ENCODE measurements at places on chromosomes 2 and 18.

- no peak for DNase-seq
Observed at GRCh38 chr2:235806986-235807750, 313.3 kb downstream of the AGAP1 start.

DNA sequence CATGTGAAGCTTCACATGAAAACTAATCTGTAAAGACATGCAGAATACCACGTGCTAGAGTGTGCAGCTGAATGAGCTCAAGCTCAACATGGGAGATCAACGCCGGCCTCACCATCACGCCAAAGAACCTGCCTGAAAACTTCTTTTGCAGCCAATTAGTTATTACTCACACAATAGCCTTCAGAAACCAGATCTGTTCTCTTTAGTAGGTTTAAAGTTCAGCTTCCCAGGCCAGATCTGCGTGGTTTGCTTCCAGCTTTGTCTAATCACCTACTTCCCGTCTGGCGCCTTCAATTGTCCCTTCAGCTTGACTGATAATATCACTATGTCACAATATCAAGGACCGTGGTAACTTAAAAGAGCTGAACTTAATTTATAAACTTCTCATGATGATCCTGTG is 68.0 kb upstream of the ZNF236 start:
- DNase-seq = no peak

GRCh38 chr2:122210898-122211856 is 455.7 kb downstream of the TSN start:
- no peak for DNase-seq

- DNase-seq = no peak
Observed at GRCh38 chr2:128602699-128603101, 284.0 kb upstream of the HS6ST1 start.

DNA sequence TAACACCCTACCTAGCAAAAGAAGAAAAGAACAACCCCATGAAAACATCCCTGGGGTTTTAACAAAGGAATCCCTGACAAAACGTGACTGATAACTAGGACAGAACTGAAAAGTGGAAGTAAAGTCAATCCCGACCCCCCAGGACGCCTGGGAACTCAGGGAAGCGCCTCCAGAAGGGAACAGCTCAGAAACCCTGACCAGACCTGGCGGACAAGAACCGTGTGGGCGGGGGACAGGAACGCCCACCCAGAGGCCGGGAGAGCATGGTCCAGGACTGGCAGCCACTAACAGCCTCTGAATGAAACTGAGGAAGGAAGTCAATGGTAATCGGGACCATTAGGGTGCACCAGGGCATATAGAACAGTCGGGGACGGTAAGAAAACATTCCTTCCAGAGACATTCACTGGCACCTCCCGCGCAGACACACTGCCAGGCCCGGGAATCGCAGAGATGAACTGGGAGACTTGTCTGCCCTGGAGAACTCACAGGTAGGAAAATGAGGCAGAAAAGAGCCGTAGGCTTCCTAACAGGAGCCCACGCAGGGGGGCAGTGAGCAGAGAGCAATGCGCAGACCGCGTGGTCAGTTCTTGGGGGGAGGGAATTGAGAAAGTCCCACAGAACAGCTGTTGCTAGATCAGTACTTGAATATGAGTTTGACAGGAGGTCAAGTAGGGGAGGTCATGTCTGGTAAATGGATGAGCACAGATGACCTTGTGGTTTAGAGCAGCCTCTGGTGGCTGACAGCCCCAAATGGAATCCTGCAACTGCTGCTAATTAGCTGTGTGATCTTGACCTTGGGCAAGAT is 1.3 kb upstream of the TBC1D8 start:
- no peak for DNase-seq

GRCh38 chr2:162769066-162769465 is 69.5 kb downstream of the KCNH7 start:
- no peak for DNase-seq

- no peak for DNase-seq
Observed at GRCh38 chr2:48148841-48149430, 242.6 kb upstream of the FBXO11 start.

DNA sequence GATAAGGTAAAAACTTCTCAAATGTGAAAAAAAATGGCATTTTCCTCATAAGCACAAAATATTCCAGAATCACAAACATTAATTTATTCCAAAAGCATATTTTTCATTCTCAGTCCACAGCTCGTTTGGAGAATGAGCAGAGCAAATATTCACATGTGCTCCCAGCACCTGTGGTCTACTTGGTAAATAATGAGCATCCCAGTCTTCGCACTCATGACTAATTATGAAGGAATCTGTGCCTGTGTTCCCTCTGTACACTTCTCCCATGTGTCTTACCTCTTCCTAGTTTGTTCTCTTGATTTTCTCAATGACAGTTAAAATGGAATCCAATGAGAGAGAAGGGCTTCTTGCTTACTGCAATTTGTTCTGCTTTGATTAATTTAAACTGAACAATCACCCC is 671.0 kb upstream of the SOX11 start:
- DNase-seq = no peak

GRCh38 chr2:144948205-144948855 is 428.4 kb upstream of the ZEB2 start:
- no peak for DNase-seq

- no peak for DNase-seq
Observed at GRCh38 chr18:45342166-45342565, 273.1 kb upstream of the SLC14A2 start.

GRCh38 chr2:170005702-170006101 is 172.2 kb upstream of the MYO3B start:
- no peak for DNase-seq

DNA sequence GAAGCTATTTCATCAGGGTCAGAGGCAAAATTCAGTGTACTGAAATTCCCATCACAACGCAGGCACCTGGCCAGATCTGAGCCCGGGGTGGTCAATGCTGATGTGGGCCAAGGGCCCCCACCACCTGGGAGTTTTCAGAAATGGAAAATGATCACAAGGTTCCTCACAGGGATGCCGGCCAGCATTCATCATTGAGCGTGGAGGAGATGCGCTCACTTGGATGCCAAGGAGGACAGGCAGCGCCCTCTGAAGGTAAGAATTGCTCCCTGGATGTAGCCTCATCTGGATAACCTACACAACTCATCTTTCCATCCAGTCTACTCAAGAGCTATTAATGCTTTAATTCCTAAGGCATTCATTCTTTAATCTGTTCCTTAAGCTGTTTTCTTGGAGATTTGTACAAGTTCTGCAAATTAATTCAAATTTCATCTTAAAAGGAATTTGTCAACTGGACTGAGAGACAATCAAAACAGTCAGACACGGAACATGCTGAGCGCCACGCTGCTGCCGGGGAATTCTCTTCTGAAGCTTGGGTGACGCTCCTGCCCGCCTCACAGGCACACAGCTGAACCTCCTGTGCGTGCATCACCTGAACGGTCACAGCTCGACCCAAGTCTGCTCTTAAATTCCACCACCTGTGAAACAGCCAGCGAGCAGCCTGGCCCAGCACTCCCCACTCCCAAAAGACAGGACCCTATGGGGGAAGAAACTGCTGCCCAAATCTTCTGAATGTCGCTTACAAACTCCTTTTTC is 206.7 kb downstream of the HDAC4 start:
- no peak for DNase-seq

DNA sequence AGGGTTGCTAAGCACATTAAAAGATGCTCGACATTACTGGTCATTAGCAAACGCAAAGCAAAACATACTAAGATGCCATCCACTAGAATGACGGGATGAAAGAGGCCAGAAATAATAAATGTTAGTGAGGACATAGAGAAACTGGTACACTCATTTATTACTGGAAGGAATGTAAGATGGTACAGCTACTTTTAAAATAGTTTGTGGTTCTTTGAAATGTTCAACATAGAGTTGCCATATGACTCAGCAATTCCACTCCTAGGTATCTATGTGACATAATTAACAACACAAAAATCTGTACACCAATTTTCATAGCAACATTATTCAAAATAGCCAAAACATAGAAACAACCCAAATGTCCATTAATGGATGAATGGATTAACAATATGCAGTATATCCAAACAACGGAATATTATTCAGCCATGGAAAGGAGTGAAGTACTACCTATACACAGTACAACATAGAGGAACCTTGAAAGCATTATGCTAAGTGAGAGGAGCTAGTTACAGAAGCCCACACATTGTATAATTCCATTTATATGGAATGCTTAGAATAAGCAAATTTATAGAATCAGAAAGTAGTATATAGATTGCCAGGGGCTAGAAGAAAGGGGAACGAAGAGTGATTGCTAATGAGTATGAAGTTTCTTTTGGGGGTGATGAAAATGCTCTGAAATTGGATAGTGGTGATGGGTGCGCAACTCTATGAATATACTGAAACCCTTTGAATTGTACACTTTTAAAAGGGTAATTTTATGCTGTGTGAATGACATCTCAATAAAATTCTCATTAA is 61.9 kb upstream of the IL1R1 start:
- DNase-seq = no peak

- DNase-seq = no peak
Observed at GRCh38 chr2:120520929-120521912, 175.3 kb downstream of the INHBB start.

- DNase-seq = no peak
Observed at GRCh38 chr2:136010126-136010525, 24.7 kb upstream of the DARS1 start.

GRCh38 chr2:45986509-45986908 is 310.7 kb upstream of the EPAS1 start:
- DNase-seq = no peak

DNA sequence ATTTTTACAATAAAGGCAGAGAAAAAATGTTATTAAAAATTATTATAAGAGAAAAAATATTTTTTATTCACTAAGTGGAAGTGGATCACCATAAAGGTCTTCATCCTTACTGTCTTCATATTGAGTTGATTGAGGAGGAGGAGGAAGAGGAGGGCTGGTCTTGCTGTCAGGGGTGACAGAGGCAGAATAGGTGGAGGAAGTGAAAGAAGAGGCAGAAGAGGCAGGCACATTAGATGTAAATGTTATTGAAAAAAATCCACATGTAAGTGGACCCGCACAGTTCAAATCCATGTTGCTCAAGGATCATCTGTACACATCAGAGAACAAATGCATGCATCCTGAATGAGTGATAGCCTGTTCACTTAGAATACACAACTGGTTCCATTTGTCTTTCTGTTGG is 6.4 kb upstream of the SPATS2L start:
- no peak for DNase-seq

- DNase-seq = no peak
Observed at GRCh38 chr2:7205151-7205830, 288.1 kb downstream of the RNF144A start.

DNA sequence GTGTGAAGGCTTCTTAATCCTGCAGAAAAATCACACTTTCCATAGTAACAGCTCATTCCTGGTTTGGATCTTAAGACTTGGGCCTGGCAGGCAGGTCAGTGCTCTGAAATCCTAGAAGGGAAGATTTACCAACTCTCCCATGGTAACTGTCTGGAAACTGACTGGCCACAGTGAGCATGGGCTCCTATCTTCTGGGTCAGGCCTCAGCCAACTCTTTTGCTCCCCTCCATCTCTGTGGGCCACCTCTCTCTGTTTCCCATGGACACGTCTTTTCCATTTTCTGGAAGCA is 86.7 kb downstream of the ACAA2 start:
- no peak for DNase-seq

- DNase-seq = no peak
Observed at GRCh38 chr2:201432621-201433393, 18.5 kb downstream of the TRAK2 start.

DNA sequence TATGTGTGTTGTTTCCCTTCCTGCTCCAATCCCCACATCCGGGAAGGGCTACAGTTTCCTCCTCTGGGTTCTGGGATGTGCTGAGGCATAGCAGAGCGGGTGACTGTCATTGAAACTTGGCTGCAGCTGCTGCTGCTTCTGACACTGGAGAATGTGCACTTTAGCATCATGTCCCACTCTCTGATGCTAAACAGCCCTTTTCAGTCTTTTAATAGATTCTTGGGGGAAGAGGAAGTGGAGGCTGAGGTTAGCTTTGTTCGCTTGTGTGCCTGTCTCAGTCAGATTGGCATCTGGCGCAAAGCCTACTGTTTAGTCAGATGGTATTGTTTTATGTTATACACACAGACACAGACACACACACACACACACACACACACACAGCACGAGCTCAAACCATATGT is 136.5 kb upstream of the RND3 start:
- DNase-seq = no peak

DNA sequence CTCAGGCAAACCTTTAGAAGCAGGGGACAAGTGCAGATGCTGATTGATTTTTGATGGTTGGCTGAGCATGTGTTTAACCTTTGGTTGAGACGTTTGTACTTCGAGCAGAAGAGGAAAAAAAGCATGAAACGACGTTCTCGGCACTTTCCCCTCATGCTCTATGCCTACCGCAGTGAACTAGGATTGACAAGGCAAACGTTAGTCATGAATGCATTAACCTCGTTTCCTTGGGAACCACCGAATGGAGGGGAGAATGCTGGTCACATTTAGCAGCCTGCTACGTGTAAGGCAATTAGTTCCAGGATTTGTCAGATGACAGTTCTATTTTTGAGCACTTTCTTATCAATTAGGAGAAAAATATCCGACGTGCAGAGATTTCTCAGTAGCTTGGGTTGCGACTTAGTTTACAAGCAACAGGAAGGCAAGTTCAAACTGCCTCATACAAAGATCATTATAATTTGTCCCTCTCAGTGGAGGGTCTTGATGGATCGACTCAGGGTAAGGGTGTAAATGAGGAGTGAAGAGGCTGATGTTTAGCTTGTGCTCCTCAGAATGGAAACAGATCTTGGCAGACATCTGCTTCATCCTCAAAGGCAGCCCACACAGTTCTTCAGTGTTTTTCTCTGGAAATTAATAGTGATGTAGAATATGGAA is 47.4 kb upstream of the GPR45 start:
- no peak for DNase-seq

GRCh38 chr18:12821408-12821807 is 62.6 kb downstream of the PTPN2 start:
- no peak for DNase-seq

DNA sequence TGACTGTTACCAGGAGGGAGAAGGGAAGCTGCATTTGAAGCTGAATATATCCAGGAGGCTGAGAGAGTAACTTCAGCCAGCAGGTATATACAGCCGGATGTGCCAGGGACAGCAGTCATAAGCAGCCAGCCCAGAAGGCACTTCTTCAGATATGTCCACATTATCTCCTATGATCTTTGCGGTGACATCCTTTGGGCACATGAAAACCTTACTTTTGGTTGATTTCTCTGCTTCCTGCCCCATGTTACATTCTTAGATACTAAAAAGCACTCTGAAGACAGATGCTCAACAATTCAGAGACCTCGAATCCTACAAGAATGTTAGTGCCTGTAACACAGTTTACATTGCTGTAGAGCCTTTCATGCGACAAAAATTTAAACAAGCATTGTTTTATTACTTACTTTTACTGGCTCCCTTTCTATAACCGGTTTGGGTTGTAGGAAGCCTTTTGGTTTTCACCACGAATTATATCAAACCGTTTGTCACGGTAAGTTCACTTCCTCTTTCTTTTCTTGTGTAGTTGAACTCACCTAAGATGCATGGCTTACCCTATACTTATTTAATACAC is 50.3 kb upstream of the TLK1 start:
- DNase-seq = no peak

- no peak for DNase-seq
Observed at GRCh38 chr18:3810296-3810695, 360.3 kb downstream of the TGIF1 start.
